ENCODE measurements at places on chromosomes 5 and 9. TPM values are rescaled to one million over a fixed set of nuclear protein-coding genes. Genes with fewer than 3 reads are reported as not detected.

Gene GRXCR2
- total RNA-seq = 2.7 TPM

Gene STARD4
- total RNA-seq = 15.0 TPM

Gene CFAP157
- not detected for total RNA-seq

Gene PCDHB13
- total RNA-seq = 4.3 TPM

Gene ALDH1A1
- 38.0 TPM for total RNA-seq

Gene EHMT1
- 38.6 TPM for total RNA-seq

Gene ANKRD55
- 0.21 TPM for total RNA-seq

Gene TRIO
- total RNA-seq = 46.6 TPM

Gene PCDHGA7
- total RNA-seq = 3.9 TPM

Gene SAXO1
- not detected for total RNA-seq

Gene TIMD4
- 1.4 TPM for total RNA-seq

Gene EPB41L4B
- 23.3 TPM for total RNA-seq

Gene RASEF
- 0.17 TPM for total RNA-seq

Gene CTSL
- total RNA-seq = 173 TPM

Gene CHD1
- 14.9 TPM for total RNA-seq

Gene SH3TC2
- total RNA-seq = 6.7 TPM

Gene PRDM9
- total RNA-seq = not detected

Gene ANXA1
- total RNA-seq = 72.4 TPM

Gene CYSRT1
- total RNA-seq = not detected

Gene RASGEF1C
- total RNA-seq = 0.59 TPM

Gene FRRS1L
- total RNA-seq = 4.8 TPM

Gene NLN
- 11.1 TPM for total RNA-seq

Gene PMPCA
- 58.5 TPM for total RNA-seq

Gene ABCA2
- 42.4 TPM for total RNA-seq

Gene GDA
- total RNA-seq = 0.35 TPM

Gene CXCL14
- total RNA-seq = 8.9 TPM

Gene SPATA31A3
- total RNA-seq = not detected

Gene ZNF462
- total RNA-seq = 32.9 TPM

Gene BTNL8
- total RNA-seq = not detected

Gene IFNE
- not detected for total RNA-seq

Gene SOHLH1
- not detected for total RNA-seq

Gene RAD1
- total RNA-seq = 24.1 TPM

Gene SLC6A18
- total RNA-seq = not detected

Gene CD74
- total RNA-seq = 331 TPM

Gene NEUROG1
- not detected for total RNA-seq

Gene LAMC3
- total RNA-seq = 1.4 TPM

Gene HAVCR1
- total RNA-seq = not detected

Gene LCP2
- total RNA-seq = 10.9 TPM

Gene LRRTM2
- not detected for total RNA-seq

Gene NPR2
- 24.8 TPM for total RNA-seq

Gene CDH9
- total RNA-seq = not detected

Gene GABRB2
- 0.06 TPM for total RNA-seq

Gene TICAM2
- total RNA-seq = 4.0 TPM

Gene CER1
- total RNA-seq = not detected
